ENCODE measurements at places on chromosomes 11 and 22.

DNA sequence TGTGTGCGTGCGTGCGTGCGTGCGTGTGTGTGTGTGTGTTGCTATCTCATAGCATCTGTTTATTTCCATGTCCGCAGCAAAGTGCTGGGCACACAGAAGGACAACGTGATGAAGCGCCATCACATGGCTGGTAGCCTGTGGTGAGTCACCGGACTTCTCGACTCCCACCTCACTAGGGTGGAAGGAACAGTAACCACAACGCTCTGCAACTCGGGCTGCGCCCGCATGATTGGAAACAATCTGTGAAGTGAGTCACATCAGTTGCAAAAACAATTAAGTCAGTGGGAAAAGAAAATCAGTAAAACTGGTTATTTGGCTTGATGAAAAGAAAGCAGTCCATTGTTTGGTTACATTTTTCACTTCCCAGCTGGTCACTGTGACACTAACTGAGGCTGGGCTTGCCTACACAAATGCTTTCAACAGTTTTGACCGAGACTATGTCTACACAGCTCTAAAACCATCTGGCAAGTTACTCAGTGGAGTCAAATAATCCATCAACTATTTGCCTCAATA, 437.3 kb upstream of the CADM1 start:
- DNase-seq: no peak

DNA sequence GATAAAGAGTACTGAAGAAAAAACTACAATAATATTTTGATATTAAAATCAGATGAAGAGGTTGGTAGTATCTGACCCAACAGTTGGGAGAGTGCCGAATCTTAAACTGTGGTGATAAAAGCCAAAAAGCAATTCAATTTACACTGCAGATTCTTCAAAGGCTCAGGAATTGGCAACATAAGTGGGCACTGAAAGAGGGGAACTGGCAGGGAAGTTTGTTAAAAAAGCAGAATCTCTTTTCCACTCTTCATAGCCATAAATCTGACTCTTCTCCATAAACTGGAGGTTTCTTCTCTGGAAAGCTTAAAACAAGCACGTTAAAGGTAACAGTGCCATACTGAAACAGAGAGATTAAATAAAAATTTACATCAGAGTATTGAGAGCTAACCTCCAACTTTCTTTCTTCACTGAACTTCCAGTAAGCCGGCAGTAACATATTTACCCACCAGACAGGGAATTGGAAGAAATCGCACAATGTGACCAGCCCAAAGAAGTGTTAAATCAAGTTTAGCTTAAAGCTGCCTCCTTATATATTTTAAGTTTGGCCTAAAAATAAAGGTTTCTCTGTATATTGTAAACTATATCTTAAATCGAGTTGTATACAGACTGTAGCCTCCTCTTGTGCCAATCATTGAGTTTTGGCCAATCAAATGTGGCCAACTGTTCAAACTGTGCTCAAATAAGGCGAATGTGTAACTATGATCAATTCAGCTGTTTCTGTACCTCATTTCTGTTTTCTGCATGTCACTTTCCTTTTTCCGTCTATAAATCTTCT, 358.3 kb downstream of the NXPE2 start:
- no peak for DNase-seq

GRCh38 chr22:49517211-49517610, 310.5 kb downstream of the BRD1 start:
- DNase-seq: no peak

DNA sequence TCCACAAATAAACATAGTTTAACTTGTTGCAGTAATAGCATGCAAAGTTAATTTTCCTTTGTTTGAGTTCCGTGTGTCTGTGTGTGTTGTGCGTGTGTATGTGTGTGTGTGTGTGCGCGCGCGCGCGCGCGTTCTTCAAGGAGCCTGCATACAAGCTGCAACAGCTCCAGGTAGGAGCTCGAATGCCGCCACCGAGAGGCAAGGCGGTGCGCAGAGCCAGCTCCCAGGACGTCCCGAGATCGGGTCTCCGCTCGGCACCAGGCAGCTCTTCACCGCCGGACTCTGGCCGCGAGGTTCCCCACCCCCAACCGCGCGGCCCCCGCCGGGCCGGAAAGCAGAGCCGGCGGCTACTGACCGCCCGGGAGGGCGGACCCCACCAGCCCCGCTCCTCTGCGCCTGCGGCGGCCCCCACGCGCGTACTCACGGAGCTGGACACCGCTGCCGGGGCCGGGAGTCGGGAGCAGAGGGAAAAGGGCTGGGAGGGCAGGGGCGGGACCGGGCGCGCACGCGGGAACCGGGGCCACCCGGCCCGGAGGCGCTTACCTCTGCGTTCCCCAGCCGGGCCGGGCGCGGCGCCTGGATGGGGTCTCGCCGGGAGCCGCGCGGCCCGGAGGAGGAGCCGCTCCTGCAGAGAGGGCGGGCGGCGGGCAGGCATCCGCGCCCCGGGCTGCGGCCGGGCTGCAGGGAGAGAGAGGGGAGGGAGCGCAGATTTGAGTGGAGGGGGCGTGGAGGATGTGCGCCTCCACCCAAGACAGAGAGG, 40.4 kb upstream of the AKIP1 start:
- DNase-seq: peak; percentile 47

- DNase-seq: no peak
Observed at GRCh38 chr22:35375031-35375430, 5.9 kb upstream of the HMOX1 start.

- DNase-seq: no peak
Observed at GRCh38 chr11:59040607-59041006, 45.5 kb upstream of the GLYATL1B start.
